Activated CD4-positive, alpha-beta T cell treated with anti-CD3 and anti-CD28 coated beads for 1 hour (primary cell): ENCODE measurements at places on chromosomes 6 and 20.

DNA sequence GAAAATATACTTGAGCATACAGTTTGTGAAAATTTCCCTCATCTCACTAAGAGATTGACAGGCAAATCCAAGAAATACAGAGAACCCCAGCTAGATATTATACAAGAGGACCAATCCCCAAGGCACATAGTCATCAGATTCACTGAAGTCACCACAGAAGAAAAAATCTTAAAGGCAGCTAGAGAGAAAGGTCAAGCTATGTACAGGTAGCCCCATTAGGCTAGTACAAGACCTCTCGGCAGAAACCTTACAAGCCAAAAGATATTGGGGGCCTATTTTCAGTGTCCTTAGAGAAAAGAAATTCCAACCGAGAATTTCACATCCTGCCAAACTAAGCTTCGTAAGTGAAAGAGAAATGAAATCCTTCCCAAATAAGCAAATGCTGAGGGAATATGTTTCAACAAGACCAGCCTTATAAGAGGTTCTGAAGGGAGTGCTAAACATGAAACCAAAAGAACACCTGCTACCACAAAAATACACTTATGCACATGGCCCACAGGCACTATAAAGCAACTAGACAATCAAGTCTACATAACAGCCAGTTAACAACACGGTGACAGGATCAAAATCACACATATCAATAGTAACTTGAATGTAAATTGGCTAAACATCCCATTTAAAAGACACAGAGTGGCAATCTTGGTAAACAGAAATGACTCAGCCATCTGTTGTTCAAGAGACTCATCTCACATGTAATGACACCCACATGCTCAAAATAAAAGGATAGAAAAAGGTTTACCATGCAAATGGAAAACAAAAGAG lies 96.3 kb downstream of the FHL5 start:
- no peak for DNase-seq

GRCh38 chr6:166382500-166382932 lies 224 bp downstream of the MPC1 start:
- peak; percentile 14 for DNase-seq

- no peak for DNase-seq
These were observed 15.1 kb upstream of the ISM1 start for GRCh38 chr20:13205848-13206434.

- no peak for DNase-seq
These were observed 41.6 kb downstream of the ZBTB2 start for GRCh38 chr6:151349651-151350270.

- DNase-seq: no peak
These were observed 9.6 kb downstream of the SNX3 start for GRCh38 chr6:108251252-108251651.
